ENCODE measurements at places on chromosomes 3 and 15.

- no peak for DNase-seq
Observed at GRCh38 chr3:197339841-197340520, 41.6 kb upstream of the DLG1 start.

GRCh38 chr3:47847260-47847659 is 44.3 kb downstream of the DHX30 start:
- no peak for DNase-seq

GRCh38 chr3:80533553-80533952 is 765.8 kb upstream of the ROBO1 start:
- no peak for DNase-seq

GRCh38 chr3:122077293-122078234 is 22.4 kb downstream of the CD86 start:
- no peak for DNase-seq

DNA sequence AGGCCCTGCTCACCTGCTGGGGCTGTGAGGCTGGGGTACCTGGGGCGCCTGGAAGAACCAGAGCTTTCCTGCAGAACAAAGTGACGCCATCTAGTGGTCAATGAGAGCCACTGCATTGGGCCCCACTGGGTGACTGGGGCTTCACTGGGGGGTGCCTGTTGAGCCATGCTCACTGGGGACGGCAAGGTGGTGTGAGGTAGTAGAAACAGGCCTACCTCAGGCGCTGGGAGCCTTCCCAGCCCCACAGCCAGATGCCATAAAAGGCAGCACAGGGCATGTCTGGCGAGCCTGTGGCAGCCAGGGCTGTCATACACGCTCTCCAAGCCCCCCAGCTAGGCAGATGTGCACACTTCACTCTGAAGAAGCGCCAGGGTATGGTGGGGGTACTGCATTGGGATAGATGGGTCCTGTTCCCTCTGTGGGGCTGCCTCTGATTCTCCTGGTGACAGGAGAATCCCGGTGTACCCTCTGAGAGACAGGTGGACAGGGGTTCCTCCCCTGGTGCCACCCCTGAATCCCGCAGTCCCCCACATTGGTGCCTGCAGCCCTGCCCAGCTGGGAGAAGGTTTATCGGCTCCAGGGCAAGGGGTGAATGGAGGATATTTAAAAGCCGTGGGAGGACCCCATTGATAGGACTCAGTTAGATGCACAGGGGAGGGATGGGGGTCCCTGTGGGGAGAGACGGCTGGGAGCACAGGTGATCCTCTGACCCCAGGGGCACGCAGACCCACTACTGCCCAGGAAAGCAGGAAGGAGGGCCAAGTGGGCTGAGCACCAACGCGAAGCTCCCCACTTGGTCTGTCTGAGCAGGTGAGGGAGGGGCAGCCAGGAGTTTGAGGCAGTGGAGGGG is 178.8 kb downstream of the NSMCE3 start:
- no peak for DNase-seq

- DNase-seq: no peak
Observed at GRCh38 chr15:85623315-85624049, 171.2 kb downstream of the KLHL25 start.

DNA sequence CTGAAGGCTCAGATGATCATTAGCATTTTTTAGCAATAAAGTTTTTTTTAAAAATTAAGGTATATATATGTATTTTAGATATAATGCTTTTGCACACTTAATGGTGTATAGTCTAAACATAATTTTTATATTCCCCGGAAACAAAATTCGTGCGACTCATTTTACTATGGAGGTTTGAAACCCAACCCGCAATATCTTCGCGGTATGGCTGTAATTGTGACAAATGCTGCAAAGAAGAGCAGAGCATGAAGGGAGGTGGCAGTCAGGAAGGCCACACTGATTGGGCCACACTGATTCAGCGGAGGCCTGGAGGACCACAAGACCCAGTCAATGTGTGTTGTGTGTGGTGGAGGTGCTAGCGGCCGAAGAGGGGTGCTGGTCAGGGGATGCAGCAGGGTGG is 4.5 kb upstream of the CYP8B1 start:
- DNase-seq: no peak

GRCh38 chr3:188581365-188581764 is 427.4 kb downstream of the LPP start:
- DNase-seq: no peak

DNA sequence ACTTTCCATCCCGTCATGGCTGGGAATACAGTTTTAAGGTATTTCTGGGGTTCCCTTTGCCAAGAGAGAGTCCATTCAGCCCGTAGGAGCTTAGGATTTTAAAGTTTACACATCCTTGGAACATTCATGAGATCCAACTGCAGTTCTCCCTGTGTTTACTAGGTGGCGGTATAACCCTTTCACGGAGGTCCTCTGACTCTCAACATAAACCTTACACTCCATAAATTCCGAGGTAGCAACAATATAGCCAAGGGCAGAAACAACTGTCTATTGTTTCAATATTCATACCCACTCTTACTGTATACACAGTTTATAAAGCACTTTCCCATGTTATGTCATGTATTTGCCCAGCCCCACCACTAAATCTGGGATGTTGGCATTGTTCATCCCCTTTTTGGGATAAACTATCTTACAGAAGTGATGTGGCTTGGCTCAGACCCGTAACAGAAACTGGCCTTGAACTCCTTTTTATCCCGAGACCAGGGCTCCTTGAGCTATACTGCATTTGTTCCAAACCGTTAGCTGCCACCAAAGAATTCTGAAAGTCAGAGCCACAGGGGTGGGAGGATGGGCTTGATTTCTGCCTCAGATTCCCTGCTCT is 69.2 kb upstream of the COL6A5 start:
- no peak for DNase-seq

GRCh38 chr15:41417418-41418195 is 712 bp downstream of the RTF1 start:
- no peak for DNase-seq

DNA sequence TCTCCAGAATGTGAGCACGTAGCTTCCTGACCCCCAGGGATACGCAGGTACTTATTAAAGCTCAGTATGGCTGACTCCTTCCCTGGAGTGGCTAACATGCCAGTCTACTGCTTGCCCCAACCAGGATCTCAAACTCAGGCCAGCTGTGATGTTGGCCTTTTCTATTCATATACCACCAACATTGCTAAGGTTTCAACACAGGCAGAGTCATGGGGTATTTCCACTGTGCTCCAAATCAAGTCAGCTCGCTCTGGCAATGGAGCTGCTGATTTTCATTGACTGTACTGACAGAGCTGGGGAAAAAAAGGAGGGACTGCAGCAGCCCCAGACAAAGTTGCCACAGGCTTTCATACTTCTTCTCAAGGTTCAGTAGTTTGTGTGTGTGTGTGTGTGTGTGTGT is 87.0 kb downstream of the CFAP20DC start:
- no peak for DNase-seq

- no peak for DNase-seq
Observed at GRCh38 chr15:48437178-48437577, 105.9 kb downstream of the DUT start.

GRCh38 chr3:194672876-194673275 is 885 bp upstream of the LSG1 start:
- no peak for DNase-seq

DNA sequence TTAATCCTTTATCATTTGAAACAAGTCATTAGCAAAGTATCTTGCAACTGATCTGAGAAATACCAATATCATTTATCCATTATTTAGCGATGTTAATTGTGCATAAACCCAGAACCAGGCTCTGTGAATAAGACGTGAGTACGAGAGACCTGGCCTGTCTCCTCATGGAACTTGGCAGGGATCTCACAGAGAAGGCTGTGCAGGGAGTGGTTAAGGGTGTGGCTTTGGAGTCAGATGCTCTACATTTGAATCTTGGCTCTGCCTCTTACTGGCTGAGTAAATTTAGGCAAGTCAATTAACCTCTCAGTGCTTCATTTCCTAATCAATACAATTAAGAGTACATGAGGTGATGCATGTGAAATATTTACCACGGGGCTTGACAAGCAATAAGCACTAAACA is 39.9 kb upstream of the TBL1XR1 start:
- DNase-seq: no peak

DNA sequence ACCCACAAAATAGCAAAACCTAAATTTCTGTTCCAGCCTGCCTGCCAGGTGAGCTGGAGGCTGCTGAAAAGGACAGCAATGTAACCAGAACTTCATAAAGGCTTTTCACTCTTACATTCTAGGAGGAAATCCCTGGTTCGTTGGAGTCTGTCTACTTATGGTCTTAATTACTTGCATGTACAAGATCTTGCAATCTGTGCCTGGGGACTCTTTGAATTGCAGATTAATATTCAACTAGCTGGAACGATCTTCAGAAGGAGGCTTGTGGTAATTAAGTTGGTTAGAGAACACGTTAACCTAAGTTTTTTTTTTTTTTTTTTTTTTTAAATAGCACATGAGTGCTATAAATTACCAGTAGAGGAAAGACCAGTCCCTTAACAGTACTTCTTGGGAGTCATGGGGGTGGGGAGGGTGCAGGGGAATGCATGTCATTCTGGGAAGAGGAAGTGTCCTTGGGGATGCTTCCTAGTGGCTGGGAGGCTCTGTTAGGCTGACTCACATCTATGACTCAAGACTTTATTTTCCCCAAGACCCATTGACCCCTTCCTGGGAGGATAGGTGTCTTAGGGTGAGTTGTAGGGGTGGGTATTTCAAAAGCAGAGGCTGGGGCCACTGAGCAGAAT is 139.8 kb downstream of the RAB11A start:
- DNase-seq: no peak

GRCh38 chr15:100860829-100861510 is 18.7 kb upstream of the ALDH1A3 start:
- no peak for DNase-seq

DNA sequence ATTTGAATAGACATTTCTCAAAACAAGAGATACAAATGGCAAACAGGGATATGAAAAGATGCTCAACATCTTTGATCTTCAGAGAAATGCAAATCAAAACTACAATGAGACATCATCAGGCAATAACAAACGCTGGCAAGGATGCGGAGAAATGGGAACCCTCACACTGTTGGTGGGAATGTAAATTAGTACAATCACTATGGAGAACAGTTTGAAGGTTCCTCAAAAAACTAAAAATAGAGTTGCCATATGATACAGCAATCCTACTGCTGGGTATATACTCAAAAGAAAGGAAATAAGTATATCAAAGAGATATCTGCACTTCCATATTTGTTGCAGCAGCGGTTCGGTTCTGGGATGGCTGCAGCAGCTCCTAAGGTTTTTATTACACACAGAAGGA is 16.8 kb upstream of the LARS2 start:
- no peak for DNase-seq

GRCh38 chr3:89239774-89240173 is 132.4 kb downstream of the EPHA3 start:
- DNase-seq: no peak

DNA sequence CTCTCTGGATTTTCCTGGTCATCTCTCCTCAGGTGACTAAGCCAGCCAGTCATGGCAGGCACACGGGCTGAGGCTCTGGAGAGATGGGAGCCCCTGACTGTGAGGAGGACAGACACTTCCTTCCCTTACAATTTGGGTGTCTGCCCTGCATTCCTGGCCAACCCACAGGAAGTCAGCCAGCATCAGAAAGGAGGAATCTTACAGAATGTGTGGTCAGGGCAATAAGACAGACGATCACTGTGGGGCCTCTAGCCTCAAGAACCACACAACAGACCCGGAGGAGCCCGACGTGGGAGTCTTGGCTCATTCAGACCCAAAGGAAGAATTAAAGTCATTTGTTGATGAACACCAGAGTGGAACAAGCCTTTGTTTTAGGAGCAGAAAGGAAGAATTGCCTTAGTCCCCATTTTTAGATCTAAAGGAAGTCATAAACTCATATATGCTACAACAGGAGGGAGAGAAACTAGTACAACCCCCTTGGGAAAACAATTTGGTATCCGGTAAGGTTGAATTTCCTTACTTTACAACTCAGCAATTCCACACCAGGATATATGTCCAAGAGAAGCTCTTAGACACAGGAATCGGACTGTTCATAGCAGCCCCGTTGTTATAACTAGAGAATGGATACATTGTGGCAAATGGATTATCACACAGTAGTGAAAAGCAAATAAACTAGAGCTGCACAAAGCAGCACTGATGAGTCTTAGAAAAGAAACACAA is 62.2 kb downstream of the ABTB1 start:
- no peak for DNase-seq

DNA sequence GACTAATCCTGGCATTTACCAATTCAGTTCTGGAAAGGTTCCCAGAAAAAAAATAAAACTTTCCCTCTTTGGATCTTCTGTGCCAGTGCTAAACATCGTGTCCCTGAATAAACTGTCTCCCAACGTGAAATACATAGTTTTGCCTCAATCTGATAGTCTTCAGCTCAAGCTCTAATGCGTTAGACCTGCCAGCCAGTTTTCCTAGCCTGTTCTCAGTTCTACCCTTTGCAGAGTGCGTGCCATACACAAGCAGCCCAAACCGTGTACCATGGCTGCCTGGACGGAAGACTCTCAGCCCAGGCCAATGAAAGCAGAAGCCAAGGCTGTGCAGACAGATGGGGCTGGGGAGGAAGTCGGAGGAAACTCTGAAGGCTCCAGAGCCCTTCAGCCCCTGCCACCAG is 11.4 kb upstream of the OCA2 start:
- no peak for DNase-seq

DNA sequence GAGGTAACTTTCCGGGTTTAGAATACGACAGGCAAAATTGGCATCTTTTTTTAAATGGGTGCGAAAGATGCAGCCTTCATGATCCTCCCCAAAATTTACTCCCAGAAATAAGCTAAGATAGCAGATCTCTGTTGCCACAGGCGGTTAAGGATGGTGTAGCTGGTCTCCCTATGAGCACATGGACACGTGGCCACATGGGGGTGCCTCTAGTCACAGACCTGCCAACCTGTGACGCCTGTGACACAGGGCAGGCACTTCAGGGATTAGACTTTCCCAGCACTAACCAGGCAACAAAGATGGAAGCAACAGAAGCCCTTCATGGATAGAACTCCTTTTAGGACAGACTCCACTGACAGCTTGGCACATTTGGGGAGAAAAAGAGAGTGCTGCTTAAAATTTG is 320.3 kb downstream of the THSD4 start:
- no peak for DNase-seq

GRCh38 chr3:127392156-127392490 is 104.3 kb upstream of the PRR20G start:
- DNase-seq: no peak

GRCh38 chr3:14154276-14154675 is 24.1 kb downstream of the XPC start:
- DNase-seq: no peak

DNA sequence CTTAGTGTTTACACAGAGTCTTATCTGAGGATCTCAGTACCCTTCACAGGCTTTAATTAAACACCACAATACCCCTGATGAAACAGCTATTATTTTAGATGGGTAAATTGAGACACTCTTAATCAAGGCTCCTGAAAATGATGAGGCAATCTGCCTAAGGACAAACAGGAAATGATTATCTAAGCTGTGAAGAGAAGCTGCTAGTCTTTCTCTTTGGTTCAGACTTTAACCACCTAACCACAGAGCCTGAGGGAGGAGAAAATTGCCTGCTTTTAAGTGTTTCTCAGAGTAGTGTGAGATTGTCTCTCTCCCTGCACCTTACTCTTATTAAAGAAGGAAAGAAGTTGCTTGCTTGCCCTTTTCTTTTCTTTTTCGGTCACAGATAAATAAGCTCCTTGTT is 364.3 kb upstream of the ADAMTS9 start:
- no peak for DNase-seq

- no peak for DNase-seq
Observed at GRCh38 chr3:184399410-184399809, 19.6 kb downstream of the CHRD start.
